ENCODE measurements at places on chromosomes 2 and 18. TPM values are rescaled to one million over a fixed set of nuclear protein-coding genes. Genes with fewer than 3 reads are reported as not detected.

TUBA3E gene
- total RNA-seq, result 0.57 TPM

CCDC74B gene
- total RNA-seq, result 1.6 TPM

MEP1B gene
- total RNA-seq, result not detected

IL1F10 gene
- not detected for total RNA-seq

SERPINB11 gene
- total RNA-seq, result not detected

STPG4 gene
- total RNA-seq, result 0.79 TPM

FBLN7 gene
- total RNA-seq, result 0.39 TPM

Measured in Caco-2 (cell line).